GOT3 (cell line): ENCODE measurements at places on chromosomes 11 and 22.
A peak's percentile ranks its signal among the peaks of the same experiment; 100 is the strongest.

- DNase-seq = peak; percentile 24
These were observed 4.6 kb upstream of the CCDC188 start for GRCh38 chr22:20155330-20156041.

DNA sequence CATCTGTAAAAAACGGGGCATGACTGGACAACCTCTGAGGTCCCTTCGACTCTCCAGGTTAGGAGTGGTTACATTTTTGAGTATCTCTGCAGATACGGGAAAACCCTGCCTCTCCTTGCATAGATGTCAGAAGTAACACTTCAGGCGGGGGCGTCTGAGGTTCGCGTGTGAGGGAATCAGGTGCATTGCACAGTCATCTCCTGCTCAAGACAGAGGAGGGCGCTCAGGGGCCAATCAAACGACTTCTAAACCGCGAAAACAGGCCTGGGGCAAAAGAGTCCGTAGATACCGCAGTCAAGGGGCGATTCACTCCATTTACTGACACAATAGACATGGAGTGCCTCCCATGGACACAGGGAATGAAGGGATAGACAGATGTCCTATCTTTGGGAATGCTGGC lies 31.7 kb downstream of the KIRREL3 start:
- DNase-seq = no peak

DNA sequence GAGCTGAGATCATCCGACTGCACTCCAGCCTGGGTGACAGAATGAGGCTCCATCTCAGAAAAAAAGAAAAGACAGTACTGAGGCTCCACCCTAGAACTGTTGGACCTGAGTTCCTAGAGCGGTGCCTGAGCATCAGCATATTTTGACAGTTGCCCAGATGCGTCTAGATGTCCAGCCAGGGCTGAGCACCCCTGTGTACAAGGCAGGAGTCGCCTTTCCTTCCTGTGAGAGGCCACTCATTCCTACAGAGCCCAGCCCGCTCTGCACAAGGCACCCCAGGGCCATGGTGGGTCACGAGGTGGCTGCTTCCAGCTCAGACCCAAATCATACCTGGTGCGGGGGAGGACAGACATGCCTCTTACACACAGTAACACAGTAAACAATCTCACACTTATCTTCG lies 15.9 kb downstream of the SAMM50 start:
- no peak for DNase-seq

GRCh38 chr11:64894070-64894811 lies 15.8 kb upstream of the EHD1 start:
- DNase-seq = peak; percentile 52

DNA sequence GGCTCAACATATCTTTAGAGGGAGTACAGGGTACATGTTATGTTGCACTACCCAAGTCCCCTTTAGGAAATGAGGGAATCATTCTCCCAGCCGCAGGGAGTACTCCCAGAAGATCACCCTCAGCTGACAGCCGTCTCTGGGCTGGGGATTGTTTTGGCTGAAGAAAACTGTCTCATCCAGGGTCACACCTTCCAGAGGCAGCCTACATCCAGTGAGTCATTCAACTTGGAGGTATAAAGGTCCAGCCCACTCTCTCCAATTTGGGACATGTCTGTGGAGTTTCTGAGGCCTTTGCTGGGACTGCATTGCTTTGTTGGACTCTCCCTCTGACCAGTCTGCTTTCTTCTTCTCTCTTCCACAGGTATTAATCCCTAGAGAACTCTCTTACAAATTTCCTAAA lies 42.1 kb downstream of the RASSF10 start:
- DNase-seq = no peak

- DNase-seq = no peak
These were observed 67.7 kb downstream of the BCL2L13 start for GRCh38 chr22:17705951-17706900.

DNA sequence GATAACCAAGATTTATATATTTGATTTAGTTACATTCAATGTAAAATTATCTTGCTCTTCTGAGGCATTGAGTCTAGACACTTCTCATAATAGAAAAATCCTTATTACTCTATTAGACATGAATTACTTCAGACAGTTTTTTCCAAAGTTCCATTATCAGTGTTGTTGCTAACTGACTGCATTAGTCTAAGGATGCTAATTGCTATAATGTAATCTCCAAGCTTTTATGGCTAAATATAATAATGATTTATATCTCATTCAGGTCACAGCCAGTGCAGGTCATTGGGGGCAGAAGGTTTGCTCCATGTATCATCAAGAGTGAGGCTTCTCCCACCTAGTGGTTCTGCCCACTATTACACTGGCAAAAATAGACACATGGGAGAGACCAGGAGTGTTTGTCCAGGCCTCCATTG lies 377.2 kb upstream of the DDI1 start:
- DNase-seq = no peak

- no peak for DNase-seq
These were observed 566.2 kb downstream of the MIAT start for GRCh38 chr22:27223317-27224177.

- DNase-seq = no peak
These were observed 39.5 kb downstream of the ELFN2 start for GRCh38 chr22:37387793-37388192.

DNA sequence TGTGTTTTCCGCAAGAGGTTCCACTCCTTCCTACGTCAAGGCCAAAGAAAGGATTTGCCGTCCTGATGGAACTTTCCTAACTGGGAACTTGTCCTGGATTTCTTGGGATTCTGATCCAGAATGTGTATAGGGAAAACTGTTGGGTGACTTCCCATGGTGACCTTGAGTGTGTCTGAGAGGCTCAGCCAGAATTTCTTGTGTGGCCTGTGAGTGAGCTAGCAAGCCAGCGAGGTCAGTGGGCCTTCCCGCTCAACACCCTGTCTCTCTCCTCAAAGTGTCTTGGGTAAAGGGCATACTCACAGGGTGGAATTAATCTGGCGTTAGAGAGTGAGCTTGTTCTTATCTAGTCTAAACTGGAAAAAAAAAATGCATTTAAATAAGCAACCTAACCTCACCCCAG lies 20.4 kb downstream of the ZNRF3 start:
- DNase-seq = no peak

DNA sequence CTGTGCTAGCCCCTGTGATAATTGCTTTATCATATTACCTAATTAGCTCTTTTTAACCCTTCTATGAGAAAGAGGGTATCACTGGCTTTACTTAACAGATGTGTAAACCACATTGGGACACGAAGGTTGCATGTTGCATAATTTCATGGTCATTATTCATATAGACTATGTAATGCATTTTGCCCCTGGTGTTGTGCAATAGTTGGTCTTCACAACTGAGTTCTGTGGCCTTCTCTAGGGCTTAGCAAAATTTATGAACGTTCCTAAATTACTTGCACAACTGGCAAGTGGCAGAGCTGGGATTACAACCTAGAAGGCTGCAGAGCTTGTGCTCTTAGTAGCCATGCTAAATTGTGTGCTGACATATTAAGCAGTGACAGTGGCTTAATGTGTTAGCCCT lies 34.6 kb upstream of the PDGFD start:
- no peak for DNase-seq

DNA sequence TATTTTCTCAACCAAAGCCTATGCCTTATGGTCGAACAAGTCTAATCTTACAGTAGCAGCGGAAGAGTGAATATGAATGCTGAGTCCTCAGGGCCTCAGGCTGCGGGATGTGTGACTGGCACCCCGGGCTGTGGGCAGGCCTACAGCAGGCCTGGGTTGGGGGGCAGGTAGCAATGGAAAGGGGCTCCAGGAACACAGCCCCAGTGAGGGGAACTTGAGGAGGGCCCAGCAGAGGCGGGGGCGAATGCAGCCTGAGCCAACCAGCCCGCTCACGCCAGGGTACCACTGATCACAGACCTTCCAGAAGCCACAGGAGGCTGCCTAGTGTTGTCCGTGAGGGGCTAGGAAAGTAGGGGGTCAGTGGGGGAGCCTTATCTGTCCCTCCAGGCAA lies 11.3 kb upstream of the CD5 start:
- no peak for DNase-seq

DNA sequence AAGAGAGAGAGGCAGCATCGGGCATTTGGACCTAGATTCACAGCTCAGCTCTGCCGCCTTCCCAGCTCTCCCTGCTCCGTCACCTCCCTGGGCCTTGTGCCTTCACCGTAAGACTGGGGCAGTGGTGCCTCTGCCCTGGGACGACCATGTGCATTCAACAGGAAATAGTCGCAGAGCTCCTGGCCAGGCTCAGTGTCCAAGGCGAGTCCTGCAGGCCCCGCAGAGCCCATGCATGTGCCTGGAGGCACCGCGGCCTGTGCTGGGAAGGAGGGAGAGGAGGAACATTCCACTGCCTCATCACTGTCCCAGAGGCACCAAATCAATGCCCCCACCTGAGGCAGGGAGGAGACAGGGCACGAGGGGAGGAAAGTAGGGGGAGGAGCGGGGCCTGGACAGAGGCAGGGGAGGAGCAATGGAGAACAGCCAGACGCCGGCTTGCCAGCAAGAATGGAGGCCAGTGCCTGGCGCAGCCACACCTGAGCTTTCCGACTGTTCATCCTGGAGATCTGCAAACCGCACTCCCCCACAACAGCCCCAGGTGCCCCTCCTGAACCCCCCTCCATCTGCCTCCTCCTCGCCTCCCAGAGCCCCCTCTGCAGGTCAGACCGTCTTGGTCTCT lies 74.4 kb upstream of the PRR5 start:
- DNase-seq = no peak

DNA sequence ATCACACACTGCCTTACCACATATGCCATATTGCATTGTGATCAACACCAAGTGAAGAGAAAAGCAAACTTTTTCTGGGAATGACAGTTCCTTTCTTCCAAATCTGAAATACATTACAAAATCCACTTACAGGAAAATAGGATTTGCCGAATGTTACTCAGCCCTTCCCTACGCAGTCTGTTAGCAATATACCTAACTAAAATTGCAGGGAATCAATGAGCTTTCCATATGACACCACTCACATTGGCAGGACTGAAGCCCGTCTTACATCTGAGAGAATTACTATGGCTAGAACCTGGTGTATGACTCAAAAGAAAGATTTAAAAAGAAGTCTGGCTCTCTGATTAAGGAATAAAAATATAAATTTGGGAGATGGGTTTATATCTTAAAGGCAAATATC lies 136.0 kb downstream of the LRRC4C start:
- no peak for DNase-seq

GRCh38 chr11:44493383-44493782 lies 72.1 kb upstream of the CD82 start:
- DNase-seq = no peak

DNA sequence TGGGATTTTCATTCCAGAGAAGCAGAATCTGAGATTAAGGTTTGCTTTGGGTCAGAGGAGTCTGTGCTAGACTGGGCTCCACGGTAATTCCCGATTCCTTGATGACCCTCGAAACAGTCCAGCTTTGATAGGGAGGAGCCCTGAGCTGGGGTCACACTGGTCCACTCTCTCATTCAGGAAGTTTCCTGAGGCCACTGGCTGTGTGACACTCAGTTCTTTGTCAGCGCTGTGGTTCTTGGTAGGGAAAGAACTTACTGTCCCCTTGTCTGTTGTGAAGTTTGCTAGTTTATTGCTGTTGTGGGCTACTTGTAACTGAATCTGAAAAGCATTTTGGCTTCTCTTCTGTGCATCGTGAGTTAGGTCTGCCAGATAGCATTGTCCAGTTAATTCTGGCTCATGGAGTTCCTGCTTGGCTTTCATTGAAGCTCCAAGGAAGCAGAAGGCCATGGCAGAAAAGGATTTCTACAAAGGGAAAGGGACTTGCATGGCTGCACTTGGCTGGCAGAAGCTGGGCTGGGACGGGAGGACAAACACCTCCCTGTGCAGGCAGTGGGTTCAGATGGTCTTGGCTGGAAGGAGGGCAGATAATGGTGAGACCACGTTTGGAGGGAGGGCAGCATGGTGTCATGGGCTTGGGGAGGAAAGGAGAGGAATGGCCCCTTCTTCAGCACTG lies 23.3 kb downstream of the BCR start:
- no peak for DNase-seq

- DNase-seq = no peak
These were observed 32.6 kb upstream of the PRDM11 start for GRCh38 chr11:45113807-45114206.

GRCh38 chr22:44587737-44588310 lies 89.8 kb upstream of the RTL6 start:
- DNase-seq = no peak

DNA sequence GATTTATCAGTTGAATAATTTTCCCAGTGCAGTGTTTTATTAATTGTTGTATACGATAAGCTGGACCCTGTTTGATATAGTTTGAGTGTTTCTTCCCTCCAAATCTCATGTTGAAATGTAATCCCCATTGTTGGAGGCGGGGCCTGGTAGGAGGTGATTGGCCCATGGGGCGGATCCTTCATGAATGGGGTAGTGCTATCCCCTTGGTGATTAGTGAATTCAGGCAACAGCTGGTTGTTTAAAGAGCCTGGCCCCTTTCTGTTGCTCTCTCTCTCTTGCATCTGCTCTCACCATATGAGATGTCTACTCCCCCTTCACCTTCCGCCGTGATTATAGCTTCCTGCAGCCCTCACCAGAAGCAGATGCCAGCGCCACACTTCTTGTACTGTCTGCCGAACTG lies 1.5 kb downstream of the OR5A1 start:
- no peak for DNase-seq

GRCh38 chr11:129320494-129320893 lies 55.2 kb upstream of the BARX2 start:
- DNase-seq = no peak

GRCh38 chr22:49546811-49547585 lies 280.7 kb downstream of the BRD1 start:
- DNase-seq = no peak

- no peak for DNase-seq
These were observed 10.5 kb downstream of the APIP start for GRCh38 chr11:34905666-34906065.

GRCh38 chr22:23058481-23059283 lies 11.6 kb upstream of the GNAZ start:
- DNase-seq = no peak

DNA sequence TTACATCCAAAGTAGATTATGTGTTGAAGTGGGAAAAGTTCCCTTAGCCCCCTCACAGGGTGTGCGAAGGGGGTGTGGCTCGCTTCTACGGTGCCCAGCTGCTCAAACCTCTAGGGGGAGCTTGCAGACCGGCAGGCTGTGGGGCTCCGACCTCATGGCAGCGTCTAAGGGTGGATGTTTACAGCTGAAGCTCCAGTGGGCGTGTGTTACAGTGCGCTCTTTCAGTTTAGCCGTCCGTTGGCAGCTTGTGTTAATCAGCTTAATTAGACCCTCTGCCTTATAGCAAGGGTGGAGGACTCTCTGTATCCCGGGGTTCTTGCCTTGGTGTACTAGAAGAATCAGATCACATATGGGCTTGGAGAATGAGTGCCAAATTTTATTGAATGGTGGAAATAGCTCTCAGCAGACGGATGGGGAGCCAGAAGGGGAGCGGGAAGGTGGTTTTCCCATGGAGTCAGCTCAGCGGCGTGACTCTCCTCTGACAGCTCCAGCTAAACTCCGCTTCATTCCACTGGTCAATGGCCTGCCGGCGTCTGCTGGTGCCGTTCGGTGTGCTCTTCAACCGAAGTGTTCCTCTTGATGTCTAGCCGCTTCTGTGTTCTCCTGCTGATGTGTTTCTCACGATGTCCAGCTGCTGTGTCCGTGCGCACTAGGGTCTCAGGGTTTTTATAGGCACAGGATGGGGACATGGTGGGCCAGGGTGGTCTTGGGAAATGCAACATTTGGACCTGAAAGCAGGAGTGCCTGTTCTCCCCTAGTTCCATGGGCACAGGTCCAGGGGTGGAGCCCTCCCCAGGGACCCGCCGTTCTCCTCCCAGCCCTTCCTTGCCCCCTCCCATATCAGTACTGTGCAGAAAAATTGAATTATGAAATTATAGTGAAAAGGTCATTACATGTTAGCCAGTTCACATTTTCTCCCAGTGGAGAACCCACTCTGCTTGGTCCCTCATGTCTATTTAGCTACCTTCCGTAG lies 28.6 kb upstream of the OR10G7 start:
- no peak for DNase-seq

- DNase-seq = no peak
These were observed 120.3 kb upstream of the ZC3H12C start for GRCh38 chr11:109972939-109973338.
